ENCODE measurements at places on chromosomes 1 and 21.
A peak's percentile ranks its signal among the peaks of the same experiment; 100 is the strongest.

DNA sequence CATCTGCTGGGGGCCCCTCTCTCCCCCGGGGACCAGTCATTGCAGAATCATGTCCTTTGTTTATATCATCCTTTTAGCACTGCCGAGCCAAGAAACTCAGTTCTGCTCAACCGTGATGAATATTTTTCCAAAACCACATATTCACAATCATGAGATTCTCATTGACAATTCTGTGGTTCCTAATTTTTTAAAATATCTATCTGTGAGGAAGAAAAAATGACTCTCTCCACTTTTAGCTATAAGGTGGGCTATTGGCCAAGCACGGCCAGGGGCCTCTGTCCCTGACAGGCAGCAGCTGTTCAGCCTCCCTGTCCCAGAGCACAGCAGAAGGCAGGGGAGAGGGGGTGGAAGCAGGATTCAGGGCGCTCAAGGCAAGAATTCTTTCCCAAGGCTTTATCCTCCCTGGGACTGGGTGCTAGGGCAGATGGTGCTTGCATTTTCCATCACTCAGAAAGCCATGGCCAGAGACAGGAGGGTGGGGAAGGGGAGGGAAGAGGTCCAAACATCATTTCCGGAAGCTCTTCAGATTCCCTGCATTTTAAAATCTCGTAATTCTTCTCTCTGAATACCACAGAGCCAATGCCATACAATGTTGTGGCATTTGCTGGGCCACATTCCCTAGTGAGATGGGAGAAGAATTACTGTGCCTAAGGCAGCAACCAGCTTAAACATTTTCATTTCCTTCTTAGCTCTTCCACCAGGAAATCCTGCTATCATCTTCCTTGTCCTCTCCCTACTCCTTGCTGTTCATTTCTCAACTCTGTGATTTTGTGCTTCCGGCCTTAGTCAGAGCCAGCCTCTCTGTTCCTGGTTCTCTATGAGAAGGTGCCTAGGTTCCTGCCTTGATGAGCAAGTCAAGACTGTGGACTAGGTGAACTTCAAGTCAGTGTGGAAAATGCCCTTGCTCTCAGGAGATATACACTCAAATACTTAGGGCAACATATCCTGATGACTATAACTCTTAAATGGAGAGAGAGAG, 60.3 kb downstream of the KCNJ6 start:
- DNase-seq, result no peak

- no peak for DNase-seq
These were observed 259.2 kb downstream of the GREM2 start for GRCh38 chr1:240352769-240353168.

DNA sequence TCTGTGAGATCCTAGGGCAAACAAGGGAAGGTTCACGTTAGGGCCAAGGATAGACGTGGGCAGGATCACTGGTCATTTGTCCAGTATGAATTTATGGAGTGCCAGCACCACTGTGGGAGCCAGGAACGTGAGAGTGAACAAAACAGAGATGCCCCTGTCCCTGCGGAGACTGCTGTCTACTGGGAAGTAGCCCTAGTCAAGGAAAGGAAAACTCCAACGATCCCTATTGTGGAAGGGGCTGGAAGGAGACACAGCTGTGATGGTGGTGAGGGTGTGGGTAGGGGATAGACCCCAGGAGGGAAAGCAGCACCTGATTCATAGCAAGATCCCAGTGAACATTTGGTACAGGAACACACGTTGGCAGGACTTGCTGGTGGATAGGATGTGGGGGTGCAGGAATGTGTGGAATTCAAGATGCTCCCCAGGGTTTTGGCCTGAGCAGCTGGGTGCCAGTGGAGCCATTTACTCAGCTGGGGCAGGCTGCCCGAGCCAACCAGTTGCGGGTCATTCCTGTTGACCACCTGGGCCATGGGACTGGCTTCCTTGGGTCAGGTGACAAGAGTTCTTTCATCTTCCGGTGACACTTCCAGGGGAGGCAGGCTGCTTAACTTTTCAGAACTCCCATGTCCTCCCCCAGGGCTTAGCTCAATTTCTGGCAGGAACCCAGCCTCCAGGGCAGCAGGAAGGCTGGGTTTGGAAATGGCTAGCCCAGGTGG, 1.2 kb upstream of the ATP13A2 start:
- DNase-seq, result no peak

GRCh38 chr1:222976453-222976852, 161.6 kb downstream of the DISP1 start:
- DNase-seq, result no peak

DNA sequence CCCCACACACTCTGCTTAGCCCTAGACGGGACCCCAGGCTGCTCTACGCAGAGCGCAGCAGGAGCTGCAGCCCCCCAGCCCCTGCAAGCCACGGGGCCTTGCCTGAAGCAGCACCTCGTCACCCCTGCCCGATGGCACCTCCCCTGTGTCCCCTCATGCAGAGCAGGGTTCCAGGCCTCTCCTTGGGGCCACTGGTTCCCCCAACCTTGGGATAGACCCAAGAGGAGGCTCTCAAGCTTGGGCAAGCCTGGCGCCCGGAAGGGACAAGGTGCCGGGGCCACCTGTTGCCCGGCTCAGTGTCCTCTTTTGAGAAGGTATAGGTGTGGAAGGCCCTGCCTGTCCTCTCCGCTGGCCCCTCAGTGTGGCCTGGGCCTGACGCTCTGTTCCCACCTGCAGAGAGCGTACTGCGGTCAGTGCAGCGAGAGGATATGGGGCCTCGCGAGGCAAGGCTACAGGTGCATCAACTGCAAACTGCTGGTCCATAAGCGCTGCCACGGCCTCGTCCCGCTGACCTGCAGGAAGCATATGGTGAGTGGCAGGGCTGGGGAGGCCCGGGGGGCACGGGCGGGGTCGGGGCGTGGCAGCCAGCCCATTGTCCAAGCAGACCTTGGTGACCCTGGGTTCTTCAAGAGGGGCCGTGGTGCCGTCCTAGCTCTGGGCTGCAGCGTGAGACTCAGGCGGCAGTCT, 50.6 kb downstream of the FAAP20 start:
- DNase-seq, result no peak

- DNase-seq, result no peak
These were observed 7.1 kb upstream of the DR1 start for GRCh38 chr1:93338387-93339146.

GRCh38 chr21:39502631-39503030, 50.9 kb downstream of the SH3BGR start:
- DNase-seq, result no peak

DNA sequence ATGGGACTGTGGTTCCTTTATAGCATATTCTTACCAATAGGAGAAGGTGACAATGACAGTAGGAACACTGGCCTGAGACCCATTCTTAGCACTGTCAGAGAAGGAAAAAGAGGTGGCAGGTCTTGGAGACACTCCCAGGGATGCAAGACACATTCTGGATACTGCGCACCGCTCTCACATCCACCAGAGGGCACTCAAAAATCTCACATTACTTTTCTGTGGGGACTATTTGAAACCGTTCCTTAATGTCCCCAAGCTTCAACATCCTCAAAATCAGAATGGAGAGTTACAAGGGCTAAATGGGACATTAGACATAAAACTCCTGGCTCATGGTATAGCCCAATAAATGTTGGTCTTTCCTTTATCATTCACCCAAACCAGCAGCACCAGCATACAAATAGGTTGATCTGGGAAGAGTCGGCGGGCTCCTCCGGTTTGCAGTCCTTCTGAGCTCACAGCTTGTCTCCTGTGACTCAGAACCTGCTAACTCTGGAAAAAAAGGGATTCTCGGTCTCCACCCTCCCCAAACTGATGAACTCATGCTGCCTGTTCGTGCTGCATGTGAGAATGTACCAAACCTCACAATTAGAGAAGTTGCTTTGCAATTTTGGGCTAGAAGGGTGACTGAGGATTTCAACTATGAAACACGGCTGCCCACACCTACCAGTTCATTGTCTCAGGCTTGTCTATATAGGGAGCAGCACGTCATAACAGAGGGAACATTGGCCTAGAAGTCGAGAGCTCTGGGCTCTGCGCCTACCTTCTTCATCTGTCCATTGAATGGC, 40.2 kb downstream of the IL12RB2 start:
- peak; percentile 52 for DNase-seq

DNA sequence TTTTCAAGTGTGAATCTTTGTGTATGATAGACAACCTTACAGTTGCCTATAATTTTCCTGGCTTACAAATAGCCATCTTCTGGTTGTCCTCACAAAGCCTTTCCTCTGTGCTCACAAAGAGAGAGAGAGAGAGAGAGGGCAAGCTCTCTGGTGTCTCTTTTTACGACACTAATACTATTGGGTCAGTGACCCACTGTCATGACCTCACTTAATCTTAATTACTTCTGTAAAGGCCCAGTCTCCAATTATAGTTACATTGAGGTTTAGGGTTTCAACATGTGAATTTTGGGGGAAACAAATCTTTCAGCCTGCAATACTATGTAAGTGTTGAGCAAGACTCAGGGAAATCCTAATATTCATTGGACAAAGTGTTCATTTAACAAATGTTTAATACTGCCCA, 167.4 kb upstream of the COL11A1 start:
- no peak for DNase-seq

DNA sequence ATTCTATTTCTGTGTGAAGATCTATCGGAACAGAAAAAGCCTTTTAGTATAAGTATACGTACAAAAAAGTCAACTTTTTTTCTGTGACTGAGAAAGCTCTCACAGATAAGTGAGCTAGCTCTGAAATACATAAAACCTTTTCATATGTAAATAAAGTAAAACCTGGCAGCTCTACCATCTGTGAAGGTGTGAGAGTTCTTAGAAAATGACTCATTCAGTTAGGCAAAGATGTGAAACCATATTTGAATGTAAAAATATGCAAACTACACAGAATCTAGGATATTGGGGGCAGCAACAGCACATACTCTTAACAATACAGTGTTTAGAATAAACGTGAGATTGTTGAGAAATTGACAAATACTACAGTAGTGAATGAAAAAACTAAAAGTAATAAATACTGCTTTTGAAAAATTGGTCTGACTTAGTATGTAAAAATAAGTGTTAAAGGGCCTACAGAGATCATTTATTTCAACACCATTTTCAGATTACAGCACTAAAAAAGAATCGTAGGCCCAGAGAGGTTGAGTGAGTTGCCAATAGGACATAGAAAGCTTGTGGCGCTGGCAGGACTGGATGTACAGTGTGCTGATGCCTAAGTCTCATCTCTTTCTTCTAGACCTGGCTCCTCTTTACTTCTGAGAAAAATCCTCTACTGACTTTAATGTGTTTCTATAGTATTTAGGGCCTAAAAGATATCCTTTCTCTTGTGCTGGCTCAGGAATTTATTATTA, 19.8 kb downstream of the ATP6V1G3 start:
- no peak for DNase-seq

GRCh38 chr1:225318706-225319575, 108.9 kb downstream of the LBR start:
- DNase-seq, result peak; percentile 68

GRCh38 chr1:13769212-13769611, 69.2 kb downstream of the PRDM2 start:
- peak; percentile 90 for DNase-seq

DNA sequence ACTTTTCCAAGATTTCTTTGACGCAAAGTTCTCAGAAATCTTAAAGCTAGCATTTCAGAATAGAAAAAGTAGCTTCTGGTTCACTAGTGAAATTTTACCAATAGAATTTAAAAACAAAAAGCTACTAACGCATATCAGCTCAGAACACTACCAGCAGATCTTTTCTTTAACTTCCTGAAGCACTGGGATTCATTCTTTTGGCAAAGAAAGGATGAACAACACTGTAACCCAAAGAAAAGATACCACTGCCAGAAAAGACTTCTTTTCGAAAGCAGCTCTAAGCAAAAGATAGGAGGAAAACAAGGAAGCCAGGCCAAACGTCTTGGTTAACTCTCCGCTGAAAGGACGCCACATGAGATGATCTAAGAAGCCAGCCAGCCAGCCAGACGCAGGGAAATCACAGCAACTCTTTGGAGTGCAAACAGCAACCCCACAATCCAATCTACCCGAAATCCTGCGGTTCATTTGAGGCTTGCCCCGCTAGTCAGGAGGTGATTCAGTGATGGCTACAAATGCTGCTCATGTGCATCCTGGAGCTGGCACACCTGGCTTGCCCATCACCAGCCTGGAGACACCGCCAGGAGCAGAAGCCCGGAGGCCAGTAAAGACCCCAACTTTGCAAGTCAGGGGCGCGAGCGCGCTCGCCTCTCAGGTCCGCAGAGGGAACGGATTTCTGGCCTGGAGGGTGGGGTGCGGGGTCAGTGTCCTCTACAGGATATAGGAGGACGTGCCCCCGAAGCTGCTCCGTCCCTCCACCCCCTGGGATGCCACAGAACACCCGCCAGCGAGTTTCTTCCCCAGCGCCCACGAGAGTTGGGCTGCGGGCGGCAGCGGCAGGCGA, 812 bp downstream of the NBPF1 start:
- DNase-seq, result peak; percentile 77

GRCh38 chr1:15249081-15249480, 2.1 kb downstream of the FHAD1 start:
- no peak for DNase-seq

DNA sequence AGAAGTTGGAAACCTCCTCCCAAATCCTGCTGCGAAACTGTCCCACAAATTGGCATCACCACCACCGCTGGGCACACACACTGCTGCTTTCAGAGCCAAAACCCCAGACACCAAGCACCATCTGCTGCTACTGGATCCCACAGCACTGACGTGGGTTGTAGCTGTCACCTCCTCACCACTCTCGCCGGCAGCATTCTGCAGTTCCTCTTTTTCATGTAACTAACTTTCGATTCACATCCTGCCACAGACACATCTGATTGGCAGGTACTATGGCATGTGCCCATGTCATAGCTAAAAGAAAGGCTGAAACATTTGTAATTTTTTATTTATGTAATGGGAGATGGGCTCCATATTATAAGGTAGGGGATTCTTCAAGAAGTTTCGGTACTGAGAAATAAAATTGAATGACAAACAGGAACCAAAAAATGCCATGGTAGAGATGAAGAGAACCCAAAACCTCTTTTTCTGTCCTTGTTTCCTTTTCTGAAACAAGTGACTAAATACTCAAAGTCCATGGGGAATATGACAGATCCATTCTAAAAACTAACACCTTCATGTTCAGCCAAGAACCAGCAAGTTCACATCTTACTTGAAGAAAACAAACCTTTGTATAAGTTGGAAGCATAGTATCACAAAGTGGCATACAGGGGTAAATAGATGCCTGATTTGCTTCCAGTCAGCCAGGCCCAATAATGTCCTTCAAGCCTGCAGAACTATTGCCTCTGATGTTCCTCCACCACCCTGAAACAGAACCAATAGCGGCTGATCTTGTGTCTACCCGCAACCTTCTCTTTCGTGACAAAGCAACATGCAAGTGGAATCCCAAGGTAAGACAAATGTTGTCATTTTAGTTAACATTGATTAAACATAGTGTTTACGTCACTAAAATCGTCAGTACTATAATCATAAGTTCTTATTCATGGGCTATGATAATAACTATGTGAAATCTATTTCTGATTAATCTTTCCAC, 26.6 kb upstream of the RGS13 start:
- peak; percentile 88 for DNase-seq

DNA sequence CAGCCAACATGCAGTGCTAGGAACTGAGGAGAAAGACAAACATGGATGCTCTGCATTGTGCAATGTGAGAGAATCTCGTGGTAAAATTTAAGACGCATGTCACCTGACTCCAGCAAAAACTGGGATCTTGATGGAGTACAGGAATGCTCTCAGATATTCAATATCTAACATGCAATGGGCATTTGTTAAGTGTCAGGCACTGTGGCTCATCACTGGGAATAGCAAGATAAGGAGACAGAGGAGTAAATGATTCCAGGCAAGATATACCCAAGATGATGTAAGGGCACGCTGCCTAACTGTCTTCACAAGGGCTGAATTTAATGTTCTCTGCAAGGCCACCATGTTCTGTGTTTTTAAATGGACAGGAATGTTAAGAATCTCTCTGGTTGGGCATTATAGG, 67.8 kb downstream of the LPAR3 start:
- no peak for DNase-seq
